AG10803 (cell line): ENCODE measurements at places on chromosomes 13 and 19.

- peak; percentile 93 for DNase-seq
Measured at GRCh38 chr13:110044551-110045111, 258.2 kb upstream of the IRS2 start.

- DNase-seq, result no peak
Measured at GRCh38 chr13:95207769-95208366, 93.4 kb downstream of the ABCC4 start.

DNA sequence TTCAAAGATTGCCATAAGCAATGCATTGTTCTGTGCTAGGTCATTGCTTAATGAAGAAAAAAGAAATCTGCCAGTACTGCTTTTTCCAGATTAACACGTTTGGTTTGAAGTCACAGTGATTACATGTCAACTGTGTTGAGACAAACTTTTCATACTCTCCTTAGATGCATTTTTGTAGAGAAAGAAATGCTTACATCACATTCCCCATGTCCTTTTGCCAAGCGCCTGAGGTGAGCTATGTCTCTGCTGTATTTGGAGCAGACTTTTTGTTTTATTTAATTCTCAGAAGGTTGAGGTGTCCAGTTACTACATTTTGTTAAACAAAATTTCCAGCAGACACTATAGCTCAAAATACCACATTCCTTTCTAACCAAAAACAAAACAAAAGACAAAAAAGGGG is 16.2 kb downstream of the LACC1 start:
- peak; percentile 17 for DNase-seq

DNA sequence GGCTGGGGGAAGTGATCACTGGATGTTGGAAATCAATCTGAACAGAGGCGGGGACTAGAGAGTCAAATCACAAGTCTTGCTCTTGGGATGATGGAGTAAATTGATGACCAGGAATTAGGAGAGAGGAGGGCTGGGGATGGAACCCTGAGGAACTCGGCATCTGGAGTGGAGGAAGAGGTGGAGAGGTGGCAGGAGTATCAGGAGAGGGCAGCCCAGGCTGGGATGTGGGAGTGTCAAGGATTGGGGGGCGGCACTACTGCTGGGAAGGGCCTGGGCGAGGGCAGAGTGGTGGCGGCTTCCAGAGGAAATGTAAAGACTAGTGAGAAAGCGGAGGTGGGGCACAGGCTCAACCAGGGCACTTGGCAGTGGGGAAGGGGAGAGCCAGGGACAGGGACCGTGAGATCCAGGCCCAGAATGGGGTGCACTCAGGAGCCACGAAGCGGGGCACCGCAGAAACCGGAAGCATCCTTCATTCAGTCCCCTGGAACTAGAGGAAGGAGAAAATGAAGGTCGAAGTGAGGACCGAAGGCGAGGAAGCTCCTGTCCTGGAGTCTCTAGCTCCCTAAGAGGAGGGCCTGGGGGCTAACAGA is 81.2 kb upstream of the GPR183 start:
- no peak for DNase-seq

- no peak for DNase-seq
Measured at GRCh38 chr19:55481148-55481793, 3.7 kb upstream of the NAT14 start.

GRCh38 chr13:52393572-52394357 is 12.2 kb downstream of the THSD1 start:
- no peak for DNase-seq
